ENCODE measurements at places on chromosomes 5 and 9.

DNA sequence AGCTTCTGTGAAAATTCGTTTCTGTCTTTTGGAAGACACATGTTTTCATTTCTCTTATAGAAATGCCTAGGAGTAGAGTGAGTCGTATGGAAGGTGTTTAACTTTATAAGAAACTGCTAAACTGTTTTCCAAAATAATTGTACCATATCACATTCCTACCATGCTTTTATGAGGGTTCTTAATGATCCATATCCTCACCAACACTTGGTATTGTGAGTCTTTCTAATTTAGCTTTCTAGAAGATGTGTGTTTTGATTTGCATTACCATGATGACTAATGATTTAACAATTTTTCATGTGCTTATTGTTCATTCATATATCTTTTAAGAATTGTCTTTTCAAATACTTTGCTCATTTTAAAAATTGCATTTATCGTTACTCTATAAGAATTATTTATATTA is 223.6 kb downstream of the COMMD10 start:
- no peak for DNase-seq

- DNase-seq = no peak
Measured at GRCh38 chr5:95526871-95527270, 27.9 kb downstream of the SKIC3 start.

DNA sequence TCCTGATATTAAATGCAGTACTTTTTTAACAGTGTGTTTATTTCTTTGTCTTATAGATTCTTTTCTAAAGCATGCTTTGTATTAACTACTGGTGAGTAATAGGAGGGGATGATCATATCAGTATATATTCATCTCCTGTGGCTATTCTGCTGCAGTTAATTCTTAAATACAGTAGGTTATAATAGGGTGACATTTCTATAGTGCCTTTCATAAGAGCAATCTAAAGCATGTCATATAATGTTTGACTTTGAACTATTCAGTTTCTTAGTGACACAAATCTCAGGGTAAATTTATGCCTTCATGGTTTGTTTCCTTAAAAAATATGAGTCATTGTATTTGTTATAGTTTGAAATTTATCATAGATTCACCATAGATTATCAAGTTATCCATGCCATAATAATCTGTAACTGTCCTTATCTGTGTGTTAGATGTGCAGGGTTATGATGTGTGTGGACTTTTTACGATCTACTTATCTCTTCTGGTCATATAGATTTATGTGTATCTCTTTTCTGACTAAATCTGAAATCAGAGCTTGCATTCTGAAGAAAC is 1019.5 kb downstream of the NR2F1-AS1 start:
- no peak for DNase-seq

DNA sequence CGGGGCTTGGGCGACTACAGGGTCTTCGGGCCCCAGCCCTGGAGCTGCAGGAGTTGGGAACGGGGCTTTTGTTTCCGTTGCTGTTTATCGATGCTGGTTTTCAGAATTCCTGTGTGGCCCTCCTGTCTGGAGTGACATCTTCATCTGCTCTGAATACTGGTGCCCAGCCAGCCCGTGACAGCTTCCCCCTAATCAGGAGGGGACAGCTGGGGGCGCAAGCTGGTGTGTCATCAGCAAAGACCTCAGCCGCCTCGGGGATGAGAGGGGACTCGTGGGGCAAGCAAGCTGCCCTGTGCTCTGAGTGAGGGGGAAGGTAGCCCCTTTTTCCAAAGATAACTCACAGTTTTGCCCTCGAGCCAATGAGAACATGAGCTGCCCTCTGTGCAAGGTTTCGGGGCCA is 110.7 kb downstream of the RXRA start:
- no peak for DNase-seq

GRCh38 chr9:7246917-7247522 is 489.2 kb downstream of the KDM4C start:
- DNase-seq = no peak

GRCh38 chr5:72451741-72452505 is 55.3 kb downstream of the ZNF366 start:
- DNase-seq = no peak

GRCh38 chr9:759983-760736 is 81.3 kb upstream of the DMRT1 start:
- no peak for DNase-seq

DNA sequence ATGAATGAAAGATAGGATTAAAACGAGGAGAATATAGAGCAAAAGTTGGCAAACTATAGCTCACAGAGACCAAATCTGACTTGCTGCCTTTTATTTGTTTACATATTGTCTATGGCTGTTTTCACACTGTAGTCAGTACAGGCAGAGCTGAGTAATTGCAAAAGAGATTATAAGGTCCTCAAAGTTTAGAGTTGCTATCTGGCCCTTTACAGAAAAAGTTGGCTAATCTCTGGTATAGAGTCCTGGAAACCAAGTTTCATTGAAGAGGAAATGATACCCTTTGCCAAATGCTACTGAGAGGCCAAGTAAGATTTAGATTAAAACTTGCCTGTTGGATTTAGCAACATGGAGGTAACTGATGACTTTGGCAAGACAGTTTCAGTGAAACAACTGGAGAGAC is 36.0 kb downstream of the LYRM7 start:
- DNase-seq = no peak

DNA sequence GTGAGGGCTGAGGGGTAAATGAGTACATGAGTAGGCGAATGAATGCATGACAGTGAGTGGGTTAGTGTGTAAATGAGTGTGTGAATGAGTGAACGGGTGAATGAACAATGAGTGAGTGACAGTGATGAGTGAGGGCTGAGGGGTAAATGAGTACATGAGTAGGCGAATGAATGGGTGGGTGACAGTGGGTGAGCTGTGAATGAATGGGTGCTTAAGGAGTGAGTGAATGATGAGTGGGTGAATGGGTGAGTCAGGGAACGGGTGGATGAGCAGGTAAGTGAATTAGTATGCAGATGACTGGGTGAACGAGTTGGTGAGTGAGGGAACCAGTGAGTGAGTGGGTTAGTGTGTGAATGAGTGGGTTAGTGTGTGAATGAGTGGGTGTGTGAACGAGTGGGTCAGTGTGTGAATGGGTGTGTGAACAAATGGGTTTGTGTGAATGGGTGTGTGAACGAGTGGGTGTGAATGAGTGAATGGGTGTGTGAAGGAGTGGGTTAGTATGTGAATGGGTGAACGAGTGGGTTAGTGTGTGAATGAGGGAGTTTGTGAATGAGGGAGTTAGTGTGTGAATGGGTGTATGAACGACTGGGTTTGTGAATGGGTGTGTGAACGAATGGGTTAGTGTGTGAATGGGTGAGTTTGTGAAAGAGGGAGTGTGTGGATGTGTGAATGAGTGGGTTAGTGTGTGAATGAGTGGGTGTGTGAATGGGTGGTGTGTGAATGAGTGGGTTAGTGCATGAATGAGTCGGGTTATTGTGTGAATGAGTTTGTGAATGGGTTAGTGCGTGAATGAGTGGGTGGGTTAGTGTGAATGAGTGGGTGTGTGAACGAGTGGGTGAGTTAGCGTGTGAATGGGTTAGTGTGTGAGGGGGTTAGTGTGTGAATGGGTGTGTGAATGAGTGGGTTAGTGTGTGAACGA is 32.9 kb downstream of the NKD2 start:
- DNase-seq = no peak

DNA sequence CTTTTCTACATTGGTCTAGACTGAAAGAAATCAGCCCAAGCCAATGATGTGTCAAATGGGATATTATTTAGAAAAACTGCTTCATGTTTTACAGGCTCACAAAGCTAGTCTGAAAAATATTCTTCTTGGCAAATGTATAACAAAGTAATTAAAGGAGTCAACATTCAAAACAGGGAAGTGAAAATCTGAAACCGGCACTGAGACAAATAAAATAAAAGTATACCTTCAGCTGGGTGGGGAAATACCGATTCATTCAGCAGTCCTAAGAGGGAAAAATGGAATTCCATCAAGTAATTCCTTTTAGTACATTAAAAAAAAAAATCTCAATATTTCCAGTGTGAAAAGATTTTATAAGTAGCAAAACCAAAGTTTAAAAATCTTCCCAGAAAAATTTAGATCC is 259.6 kb upstream of the SLC24A2 start:
- no peak for DNase-seq

- DNase-seq = no peak
Measured at GRCh38 chr5:174082286-174082685, 36.8 kb downstream of the NSG2 start.

DNA sequence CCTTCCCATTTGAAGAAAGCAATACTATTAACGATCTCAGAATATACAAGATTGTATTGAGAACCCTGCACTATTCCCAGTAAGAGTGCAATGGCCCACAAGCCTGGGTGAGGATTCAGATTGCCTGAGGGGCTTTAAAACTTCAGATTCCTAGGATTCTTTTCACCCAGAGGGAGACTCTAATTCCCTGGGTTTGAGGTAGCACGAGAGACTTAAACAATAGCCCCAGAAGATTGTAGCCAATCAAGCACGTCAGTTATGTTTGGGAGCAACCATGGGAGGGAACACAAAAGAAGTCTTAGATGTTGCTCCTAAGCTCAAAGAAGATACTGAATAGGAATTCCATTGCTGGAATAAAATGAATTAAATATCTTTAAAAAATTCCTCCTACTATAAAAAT is 17.9 kb downstream of the MRPS27 start:
- no peak for DNase-seq

GRCh38 chr5:107295914-107296313 is 374.8 kb downstream of the EFNA5 start:
- no peak for DNase-seq

GRCh38 chr5:62969409-62970120 is 390.9 kb downstream of the LRRC70 start:
- DNase-seq = no peak

DNA sequence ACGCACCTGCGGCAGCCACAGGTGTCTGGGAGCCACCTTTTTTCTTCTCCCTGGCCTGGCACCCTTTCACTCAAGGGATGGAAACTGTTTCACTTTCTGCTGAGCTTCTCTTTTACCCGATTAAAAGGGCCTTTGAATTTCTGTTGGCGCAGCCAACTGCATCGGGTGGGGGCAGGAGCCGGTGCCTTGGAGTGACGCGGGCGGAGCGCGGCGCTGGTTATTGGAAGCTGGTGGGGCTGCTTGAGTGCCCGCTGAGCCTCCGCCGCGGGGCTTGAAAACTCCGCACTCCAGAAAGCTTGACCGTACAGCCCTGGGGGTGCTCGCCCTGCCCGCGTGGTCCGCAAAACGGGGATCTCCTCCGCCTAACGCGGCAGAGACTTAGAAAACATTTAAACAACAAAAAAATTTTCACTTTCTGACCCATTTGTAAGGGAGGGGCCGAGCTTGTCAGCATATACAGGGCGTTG is 52.0 kb upstream of the TJP2 start:
- DNase-seq = no peak

DNA sequence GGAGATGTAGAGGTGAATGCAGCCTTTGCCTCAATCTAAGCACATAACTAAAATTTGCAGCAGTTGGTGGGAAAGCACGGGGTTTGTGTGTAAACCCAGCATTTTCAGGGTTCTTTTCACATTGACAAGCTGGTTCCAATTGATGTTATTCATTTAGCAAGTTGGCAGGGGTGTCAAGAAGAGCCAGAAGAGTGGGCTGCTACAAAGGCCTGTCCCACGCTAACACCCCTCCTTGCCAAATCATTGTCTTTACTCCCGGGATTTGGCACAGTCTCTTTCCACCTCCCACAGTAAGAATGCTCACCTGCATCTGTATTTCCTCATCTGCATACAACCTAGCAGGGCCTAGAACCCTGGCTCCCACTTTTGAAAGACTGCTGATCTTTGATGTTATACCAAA is 11.8 kb downstream of the RGMB start:
- no peak for DNase-seq

GRCh38 chr9:137114613-137115393 is at the start of gene DPP7:
DPP7 (minus strand) TSS chr9:137114733; CDS start chr9:137114713, 20 bp downstream.
- peak; percentile 53 for DNase-seq

DNA sequence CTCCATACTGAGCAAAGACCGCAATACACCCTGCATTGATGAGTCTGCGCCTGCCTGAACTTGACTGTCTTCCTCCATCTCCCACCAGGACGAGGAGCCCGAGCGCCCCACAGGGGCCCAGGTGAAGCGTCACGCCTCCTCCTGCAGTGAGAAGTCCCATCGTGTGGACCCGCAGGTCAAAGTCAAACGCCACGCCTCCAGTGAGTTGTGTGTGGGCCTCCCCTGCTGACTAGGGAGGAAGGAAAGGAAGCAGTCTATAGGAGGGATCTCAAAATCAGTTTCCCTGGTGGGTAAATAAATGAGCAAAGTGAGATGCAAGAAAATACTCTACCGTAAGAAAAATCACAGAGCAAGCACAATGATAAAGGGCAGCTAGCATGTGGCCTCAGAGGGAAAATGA is 22.8 kb upstream of the GRPEL2 start:
- DNase-seq = no peak

GRCh38 chr5:54643685-54644106 is 126.1 kb downstream of the SNX18 start:
- DNase-seq = no peak

DNA sequence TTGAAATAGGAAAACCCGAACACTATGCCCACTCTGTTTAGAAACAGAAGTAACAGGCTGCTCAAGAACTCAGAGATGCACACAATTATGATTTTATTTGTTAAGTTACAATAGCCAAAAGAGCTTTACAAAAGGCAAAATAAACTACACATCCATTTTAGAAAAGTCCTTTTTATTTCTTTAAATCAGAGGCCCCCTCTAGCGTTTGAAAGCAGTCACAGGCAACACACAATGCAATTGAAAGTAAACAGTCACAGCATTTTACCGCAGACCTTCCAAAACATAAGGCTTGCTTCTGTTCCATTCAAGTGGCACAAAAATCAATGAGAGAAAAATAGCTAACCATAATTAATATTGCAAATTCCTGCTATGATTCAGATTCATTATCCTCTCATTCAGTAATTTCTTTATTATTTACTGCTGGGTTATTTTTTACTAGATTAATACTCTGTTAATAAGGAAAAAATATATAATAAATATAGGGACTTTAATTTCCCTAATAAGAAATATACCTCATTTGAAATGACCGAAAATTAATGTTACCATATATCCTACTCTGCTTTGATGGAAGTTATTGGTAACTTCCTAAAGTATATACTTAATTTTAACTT is 78.3 kb downstream of the CEP120 start:
- DNase-seq = no peak

DNA sequence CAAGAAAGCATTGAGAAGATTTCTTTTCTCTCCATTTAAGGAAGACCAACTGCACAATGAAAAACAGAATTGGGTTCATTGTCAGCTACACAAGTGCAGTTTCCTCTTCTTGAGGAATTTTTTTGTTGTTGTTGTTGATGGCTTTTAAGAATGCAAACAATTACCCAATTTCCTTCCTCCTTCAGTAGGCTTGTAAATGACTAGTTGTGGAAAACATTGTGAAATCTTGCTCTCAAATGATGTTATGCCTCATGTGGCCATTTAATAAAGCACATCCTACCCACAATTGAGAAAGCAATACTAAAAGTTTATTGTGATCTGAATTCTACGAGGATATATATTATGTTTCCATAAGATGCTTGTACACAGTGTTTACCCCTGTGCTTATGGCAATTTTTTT is 171.6 kb downstream of the FAM174A start:
- no peak for DNase-seq

Measured in stimulated activated CD8-positive, alpha-beta memory T cell treated with anti-CD3 and anti-CD28 coated beads, Interleukin-15, amount 100 ng/mL, for 1 hour (primary cell).